ENCODE measurements at places on chromosomes 11 and 22.
A peak's percentile ranks its signal among the peaks of the same experiment; 100 is the strongest.

- DNase-seq: peak; percentile 96
These were observed 24.3 kb upstream of the PICK1 start for GRCh38 chr22:38032681-38033521.

GRCh38 chr22:42930810-42931420 is 73.8 kb upstream of the ARFGAP3 start:
- DNase-seq: peak; percentile 69

DNA sequence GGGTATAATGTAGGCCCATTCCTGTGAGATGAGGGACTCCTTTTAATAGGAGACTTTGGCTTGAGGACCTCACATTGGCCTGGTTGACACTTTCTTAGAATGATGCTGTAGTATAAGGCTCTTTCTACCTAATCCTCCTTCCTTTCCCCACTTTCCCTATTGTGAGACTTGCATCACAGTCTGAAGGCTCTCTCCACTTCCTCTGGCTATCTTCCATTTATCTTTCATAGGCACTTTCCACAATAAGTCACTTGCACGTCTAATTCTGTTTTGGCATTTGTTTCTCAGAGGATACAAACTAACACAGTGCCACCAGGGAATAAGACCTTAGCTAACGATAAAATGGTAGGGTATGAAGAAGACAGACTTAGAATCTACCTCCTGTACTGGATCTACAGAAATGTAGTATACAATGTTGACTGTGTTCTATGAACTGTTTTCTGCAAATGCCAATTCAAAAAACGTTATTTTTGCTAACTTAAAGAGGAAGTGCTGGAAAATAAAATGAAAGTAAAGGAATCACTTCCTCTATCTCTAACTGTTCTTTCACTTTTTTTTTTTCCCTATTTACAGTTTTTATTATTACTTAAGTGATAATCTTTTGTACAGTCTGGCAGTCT is 17.9 kb upstream of the PDE3B start:
- no peak for DNase-seq

- DNase-seq: no peak
These were observed 363.3 kb upstream of the CCDC90B start for GRCh38 chr11:83649528-83649855.

GRCh38 chr11:116137753-116138152 is 633.5 kb upstream of the CADM1 start:
- no peak for DNase-seq

- no peak for DNase-seq
These were observed 39.4 kb downstream of the TRIM29 start for GRCh38 chr11:120098503-120099020.

GRCh38 chr22:36833073-36833472 is 16.2 kb upstream of the PVALB start:
- DNase-seq: no peak

DNA sequence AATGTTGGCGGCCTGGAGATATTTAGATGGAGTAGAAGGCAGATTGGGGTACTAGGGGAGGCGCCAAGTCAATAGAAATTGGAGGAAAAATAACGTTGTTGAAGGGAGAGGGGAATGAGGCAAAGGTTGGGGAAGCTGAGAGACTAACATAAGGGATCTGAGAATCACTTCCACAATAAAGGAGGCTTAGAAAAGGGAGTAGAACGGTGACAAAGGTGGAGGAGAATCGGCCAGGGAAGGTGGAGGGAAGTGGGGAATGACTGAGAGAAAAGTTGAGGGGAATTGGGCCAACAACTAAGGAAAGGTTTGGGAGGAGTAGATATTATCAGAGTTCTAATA is 510 bp downstream of the PPME1 start:
- DNase-seq: no peak

GRCh38 chr11:118015385-118015841 is 29.2 kb downstream of the IL10RA start:
- DNase-seq: no peak

DNA sequence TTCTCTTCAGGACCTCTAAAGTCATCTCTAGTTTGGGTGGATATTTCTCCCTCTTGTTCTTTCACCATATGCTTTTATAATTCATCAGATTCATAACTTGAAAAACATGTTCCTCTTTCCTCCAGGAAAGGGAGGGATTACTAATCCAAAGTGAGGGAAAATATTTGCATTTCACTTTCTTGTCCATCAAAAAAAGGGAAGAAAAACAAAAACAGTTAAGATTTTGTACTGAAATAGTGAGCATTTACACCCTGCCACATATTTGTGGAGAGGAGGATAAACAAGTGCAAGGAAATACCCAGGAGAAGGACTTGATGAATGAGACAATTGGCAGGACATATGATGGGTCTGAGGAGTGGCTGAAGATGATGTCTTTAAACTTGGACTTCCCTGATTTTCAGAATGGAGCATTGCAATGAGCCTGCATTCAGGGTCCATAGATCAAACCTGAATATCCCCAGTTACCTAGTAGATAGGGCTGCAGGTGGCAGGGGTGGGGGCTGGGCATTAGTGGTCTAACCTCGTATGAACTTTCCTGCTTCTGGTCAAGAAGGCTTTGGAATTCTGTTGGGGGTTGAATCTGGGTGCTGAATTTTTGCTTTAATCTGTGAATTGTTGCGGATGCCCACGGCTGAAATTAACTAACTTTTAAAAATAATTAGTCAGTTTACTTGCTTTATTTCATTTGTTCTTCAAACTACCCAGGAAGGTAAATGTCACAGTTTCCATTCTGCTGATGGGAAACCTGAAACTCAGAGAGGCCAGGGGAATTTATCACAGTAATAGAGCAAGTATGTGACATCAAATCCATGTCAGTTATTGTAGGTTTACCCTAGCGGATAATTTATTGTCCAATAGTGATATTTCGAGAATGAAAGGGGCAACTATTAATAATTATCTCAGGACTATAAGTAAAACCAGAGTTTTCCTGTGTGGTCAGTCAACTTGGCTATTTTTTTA is 36.9 kb upstream of the TMEM123 start:
- no peak for DNase-seq

DNA sequence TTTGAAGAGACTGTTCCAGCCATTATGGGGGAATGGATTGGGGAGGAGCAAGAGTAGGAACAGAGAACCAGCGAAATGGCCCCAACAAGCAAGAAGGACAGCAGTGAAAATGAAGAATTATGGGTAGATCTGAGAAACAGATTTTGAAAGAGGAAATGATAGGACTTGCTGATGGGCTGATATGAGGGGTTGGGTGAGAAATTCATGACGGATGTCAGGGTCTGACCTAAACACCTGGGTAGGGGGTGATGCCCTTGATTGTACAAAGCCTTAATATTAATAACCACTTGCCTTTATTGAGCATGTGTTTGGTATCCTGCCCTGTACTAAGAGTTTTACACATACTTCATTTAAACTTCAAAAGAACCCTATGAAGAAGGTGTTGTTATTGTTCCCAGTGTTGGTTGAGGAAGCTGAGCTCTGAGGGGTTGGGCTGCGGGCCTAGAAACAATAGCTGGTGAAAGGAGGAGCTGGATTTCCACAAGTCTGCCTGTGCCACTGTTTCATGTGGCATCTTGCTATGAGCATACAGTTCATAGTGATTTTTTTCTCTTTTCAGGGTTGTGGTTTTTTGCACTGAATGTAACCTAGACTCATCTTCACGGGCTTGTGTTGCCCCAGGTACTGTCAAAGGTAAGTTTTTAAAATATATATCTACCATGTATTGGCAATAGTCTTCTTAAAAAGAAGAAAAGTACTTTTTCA is 61.1 kb upstream of the TNRC6B start:
- DNase-seq: no peak

GRCh38 chr11:66081505-66081904 is 11.4 kb downstream of the PACS1 start:
- DNase-seq: no peak

- DNase-seq: no peak
These were observed 7.5 kb upstream of the MICALL1 start for GRCh38 chr22:37898441-37899181.

DNA sequence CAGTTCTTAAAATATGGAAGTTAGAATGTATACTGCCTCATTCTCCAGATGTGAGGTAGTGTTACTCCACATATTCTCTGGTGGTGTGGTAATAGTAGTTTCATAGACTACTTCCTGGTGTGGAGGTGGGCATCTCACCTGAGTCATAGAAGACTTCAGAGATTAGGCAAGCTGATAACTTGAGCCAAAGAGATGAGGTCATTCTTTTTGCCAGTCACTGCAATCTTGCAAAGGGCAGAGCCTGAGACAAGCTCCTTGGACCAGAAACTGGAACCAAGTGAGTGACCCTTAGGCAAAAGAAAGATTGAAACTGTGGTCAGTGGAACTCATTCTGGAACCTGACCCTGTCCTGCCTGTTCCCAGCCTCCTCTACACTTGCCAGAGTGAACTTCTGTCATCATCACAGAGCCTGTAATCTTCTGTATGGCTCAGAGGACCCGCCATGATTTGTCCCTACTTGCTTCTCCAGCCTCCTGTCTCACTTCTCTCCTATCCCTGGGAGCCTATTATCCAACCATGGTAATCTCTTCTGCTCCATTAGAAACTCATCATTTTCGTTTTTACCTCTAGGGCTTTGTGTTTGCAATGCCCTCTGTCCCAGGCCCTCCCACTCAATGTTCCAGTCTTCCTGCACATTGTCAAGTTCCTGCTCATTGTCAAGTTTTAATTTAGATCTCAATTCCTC is 10.6 kb upstream of the CCDC83 start:
- peak; percentile 67 for DNase-seq

- no peak for DNase-seq
These were observed 183.2 kb downstream of the GRIK4 start for GRCh38 chr11:120694726-120695125.

- peak; percentile 17 for DNase-seq
These were observed 60.0 kb downstream of the PKNOX2 start for GRCh38 chr11:125224391-125225021.

- DNase-seq: no peak
These were observed 6.2 kb upstream of the LINC01488 start for GRCh38 chr11:69475141-69475865.

All from fibroblast of mammary gland (primary cell).